T-helper 2 cell (primary cell): ENCODE measurements at places on chromosomes 1 and 21.

DNA sequence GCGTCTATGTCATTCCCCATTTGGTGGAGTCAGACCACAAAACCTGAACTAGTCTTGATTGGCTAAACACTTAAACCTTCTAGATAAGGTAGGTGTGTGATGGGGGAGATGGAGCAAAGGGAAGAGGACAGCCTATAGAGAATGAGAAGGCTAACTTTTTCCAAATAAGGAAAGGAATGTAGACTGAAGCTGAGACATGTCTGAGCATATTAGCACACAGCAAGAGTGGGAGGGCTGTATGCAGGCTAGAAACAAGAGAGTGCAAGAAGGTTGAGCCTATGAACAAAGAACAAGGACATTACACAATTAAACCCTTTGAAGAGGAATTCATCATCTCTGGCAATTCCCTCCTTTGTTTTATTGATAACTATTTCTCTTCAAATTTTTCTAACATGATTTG, 89.2 kb upstream of the OLFM3 start:
- DNase-seq: no peak

DNA sequence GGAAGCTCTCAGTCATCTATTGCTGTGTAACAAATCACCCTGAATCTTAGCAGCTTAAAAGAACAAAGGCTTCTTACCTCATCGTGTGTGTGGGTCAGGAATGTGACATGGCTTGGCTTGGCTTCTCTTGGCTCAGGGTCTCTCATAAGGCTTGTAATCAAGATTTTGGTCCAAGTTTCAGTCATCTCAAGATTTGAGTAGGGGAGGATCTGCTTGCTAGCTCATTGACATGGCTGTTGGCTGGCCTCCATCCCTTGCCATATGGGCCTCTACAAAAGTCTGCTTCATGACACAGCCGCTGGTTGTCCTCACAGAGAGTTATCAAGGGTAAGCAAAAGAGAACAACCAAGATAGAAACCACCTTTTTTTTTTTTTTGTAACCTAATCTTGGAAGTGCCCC, 207.7 kb downstream of the PTPRC start:
- DNase-seq: no peak

- DNase-seq: no peak
Observed at GRCh38 chr21:15141261-15141970, 76.6 kb upstream of the NRIP1 start.

GRCh38 chr21:29413683-29414082, 115.0 kb downstream of the BACH1 start:
- DNase-seq: no peak

DNA sequence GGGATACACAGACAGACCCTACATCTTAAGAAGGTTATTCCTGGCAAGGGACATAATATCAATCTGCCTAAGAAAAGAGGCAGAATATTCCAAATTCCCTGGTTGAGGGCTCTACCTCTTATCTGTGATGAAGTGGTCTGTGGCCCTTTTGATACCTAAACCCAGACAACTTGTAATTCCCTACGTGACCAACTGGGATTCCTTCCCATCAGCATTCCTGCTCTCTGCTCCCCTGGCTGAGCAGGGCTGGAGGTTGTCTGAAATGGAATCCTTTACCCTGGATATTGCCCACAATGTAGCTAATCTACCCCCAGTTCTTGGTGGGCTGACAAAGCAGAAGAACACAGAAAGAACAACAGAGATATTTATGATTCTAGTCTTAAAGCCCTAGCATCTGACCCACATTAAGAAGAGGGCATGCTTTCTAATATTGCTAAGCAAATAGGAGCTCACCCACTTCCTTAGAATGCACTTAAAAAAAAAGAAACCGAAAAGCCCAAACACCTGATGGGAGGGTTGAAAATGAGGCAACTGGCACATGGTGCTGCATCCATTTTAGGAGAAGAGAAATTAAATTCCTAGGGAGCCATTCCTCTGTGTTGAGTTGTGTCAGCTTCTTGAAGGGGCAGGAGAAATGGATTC, 36.8 kb downstream of the GADD45A start:
- no peak for DNase-seq

- DNase-seq: no peak
Observed at GRCh38 chr1:202856014-202856413, 32.9 kb downstream of the RABIF start.

DNA sequence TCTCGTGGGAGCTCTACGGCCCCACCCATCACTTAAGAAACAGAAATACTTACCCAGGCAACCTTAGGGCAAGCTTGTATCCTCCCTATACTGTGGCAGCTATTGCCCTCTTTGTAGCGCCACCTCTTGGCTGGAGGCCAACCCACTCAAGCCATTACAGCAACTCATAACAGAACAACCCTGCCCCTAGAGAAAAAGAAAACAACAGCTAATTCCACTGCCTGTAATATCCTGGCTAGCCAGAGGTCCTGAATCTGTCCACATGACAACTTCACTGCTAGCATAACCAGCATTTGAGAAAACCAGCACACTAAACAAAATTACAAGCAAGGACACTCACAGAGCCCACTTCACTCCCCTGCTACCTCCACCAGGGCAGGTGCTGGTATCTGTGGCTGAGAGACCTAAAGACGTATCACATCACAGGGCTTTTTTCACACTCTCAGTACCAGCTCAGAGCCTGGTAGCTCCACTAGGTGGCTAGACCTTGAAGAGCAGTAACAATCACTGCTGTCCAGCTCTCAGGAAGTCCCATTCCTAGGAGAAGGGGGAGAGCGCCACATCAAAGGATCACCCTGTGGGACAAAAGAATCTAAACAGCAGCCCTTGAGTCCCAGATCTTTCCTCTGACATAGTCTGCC, 14.5 kb upstream of the MX1 start:
- DNase-seq: no peak

DNA sequence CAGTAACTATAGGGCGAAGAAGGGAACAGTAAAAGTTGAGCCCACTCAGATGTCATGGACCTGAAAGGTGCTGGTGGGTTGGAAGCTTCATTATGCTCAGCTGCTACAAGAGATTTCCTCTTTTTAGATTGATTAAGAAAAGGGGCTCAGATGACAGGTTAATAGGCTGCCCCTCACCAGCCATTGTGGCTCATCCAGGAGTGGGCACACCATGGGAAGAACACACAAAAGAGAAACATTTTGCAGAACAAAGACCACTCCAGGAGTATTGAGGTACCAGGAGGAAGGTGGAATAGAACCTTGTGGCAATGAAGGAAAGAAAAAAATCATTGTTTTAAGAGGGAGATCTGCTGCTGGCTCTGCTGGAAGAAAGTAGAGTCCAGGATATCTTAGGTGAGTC, 205.5 kb downstream of the RYR2 start:
- no peak for DNase-seq

GRCh38 chr1:36658838-36659237, 176.1 kb upstream of the CSF3R start:
- DNase-seq: no peak
